Body of pancreas (tissue), 4 donors: ENCODE measurements at places on chromosomes 6 and 20.

DNA sequence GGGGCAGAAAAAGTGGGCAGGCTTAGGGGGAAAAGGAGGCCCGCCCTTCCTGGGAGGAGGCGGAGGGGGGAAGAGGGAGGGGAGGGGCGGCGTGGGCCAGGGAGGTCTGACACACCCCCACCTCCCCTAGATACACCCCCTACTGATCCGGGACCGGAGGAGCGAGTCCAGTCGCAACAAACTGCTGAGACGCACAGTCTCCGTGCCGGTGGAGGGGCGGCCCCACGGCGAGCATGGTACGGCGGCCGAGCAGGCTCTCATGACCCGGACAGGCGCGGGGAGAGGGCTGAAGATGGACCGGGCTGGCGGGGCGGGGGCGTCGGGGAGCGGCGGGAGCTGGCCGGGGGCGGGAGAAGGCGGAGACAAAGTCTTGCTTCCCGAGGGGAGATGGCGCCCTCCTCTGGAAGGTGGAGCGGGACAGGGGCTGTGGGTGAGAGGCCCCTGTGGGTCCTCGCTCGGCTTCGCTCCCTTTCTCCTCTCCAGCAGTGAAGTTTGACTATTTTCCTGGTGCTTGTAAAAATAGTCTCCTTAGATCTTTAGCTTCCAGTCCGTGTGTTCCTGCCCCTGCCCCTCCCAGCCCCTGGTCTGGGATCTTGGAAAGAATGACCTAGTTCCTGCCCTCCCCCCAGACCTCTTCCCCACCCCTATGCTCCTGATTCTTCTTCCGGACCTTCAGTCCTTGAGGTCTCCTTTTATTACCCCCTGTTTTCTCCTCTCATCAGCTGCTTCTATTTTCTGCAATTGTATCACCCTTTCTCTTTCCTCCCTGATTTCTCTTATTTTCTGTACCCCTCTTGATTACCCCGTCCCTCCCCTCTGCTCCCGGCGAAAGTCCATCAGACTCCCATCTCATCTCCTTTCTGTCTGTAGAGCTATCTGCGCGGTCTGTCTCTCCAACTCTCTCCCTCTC, 6.1 kb downstream of the SYNGAP1 start:
- DNase-seq: peak; percentile 81

DNA sequence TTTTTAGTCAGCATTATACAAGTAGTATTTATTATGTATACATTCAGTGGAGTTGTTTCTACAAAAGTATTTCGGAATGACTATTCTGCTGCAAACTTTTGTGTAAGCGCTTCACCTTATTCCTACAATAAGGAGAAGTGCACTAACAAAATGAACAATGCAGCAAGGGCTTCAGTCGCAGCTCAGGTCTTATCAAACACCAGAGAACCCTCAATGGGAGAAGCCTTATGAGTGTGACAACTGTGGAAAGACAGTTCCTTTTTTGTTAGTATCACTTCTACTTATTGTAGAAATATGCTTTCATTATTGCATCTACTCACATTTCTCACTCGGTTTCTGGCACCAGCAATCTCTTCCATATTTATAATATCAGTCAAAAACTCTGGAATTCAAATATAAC, 18.8 kb downstream of the ZKSCAN3 start:
- DNase-seq: no peak

- DNase-seq: no peak
Measured at GRCh38 chr6:147621263-147621662, 112.8 kb downstream of the SAMD5 start.

DNA sequence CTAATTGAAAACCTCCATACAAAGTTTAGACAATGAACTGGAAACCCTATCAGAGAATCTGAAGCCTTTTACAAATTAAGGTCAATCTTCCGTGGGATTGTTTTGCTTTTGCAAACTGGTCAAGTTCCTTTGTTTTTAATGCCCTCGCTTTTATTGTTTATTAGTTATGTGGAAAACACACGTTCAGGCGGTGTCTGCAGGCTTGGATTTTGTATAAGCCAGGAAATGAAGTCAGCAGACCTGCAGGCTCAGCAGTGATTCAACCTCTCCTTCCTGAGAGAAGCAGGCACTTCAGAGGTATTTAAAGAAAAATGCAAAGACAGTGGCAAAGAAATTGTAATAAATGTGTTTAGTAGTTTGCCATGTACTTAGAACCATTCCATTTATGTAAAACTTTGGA, 103.4 kb upstream of the PDE10A start:
- no peak for DNase-seq

- no peak for DNase-seq
Measured at GRCh38 chr6:142627474-142627873, 317.5 kb downstream of the HIVEP2 start.

- no peak for DNase-seq
Measured at GRCh38 chr20:24673678-24674570, 204.5 kb downstream of the SYNDIG1 start.

DNA sequence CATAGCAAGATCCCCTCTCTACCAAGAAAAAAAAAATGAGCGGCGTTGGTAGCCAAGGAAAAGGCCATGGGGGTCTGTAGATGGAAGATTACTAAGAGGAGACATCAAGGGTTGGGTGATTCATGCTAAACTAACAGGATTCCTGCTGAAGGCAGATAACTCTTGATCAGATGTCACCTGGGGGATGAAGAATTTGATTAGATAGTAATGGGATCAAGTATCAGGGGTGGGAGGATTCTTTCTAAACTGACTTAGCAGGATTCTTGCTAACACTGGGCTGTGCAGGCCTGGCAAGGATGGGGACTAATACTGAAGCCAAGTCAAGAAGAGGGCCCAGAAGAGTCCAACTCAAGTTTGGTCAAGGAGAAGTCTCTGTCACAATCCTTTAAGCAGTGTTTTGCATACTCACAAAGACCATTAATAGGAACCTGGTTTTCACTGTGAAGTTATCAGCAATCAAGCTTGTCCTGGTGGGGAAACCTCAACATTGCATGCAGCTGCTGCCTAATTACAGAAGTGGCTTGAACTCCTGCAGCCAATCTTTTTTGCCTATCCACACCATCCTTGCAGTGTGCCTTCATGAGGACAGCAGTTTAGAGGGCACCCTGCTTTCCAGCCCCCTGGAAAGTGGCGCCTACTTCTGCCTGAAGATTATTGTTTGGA, 61.3 kb downstream of the ANKRD6 start:
- DNase-seq: no peak

- DNase-seq: peak; percentile 90
Measured at GRCh38 chr6:37048851-37049757, 43.6 kb downstream of the FGD2 start.

GRCh38 chr6:6699741-6700367, 111.3 kb downstream of the LY86 start:
- DNase-seq: peak; percentile 67

DNA sequence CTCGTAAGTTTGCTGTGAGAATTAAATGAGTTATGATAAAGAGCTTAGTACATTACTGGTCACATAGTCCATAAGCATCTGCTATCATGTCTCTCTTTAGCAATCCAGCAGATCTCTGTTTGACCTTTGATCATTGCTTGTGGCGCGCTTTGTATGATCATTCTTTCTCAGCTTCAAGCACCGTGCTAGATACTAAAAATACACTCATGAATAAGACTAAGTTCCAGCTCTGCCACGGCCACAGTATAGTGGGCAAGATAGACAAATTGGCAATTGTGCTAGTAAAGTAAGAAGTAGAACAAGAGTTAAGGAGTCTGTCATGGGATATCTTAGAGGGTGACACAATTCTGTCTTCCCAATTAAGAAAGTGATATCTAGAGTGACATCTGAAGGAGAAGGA, 75.2 kb upstream of the ADGRF1 start:
- DNase-seq: no peak
